ENCODE measurements at places on chromosomes 2 and 18. TPM values are rescaled to one million over a fixed set of nuclear protein-coding genes. Genes with fewer than 3 reads are reported as not detected.

DNA sequence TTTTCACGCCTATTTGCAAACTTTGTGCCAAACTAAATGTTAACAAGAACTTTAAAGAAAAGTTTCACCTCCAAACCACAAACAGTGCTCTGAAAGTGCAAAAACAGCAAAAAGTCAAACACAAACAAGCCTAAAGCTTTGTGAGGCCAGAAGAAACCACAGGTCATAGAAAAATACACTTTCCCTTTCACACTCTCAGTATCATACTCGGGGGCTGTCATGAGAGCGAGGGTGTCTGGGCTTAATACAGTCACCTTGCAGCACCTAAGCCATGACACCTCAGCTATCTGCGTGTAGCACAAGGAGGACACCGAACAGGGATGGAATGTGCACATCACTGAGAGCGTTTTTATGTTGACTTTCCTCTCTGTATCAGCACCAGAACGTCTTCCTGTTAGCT, 26.6 kb upstream of the SEH1L start:
- DNase-seq, result no peak

- no peak for DNase-seq
These were observed 101.4 kb downstream of the PLA2R1 start for GRCh38 chr2:159961037-159961436.

- no peak for DNase-seq
These were observed 48.7 kb downstream of the NETO1 start for GRCh38 chr18:72819050-72819449.

DNA sequence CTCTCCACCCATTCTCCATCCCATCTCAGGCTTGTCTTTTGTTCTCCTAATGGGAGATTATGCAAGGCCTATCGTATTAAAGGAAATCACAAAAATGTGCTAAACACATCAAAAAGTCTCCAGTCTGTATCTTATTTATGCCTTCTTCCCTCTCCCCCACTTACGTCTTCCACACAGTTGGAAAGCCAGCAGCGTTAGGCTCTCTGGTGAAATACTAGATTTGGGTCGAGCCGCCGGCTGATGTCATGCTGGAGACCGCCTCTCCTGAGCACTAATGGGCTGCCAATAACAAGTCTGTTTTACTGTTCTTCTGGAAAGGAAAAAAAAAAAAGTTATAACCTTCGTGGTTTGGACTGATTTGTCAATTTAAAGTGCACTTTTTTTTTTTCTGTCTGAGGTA, 182.7 kb upstream of the SIX2 start:
- DNase-seq, result no peak

DNA sequence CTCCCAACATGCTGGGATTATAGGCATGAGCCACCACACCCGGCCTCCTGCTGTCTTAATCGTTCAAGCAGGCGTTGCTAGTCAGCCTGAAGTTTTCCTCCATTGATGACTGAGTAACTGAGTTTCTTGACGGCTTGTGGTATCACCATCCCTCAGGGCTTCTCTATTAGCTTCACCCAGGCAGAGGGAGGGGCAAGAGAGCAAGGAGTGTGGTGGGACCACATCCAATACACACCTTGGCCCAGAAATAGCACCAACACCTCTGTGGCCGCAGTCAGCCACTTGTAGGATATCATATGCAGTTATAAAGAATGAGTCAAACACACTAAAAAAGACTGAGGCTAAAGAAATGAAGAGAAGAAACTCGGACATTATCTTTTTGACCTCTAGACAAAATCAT, 1009.4 kb upstream of the CELF4 start:
- DNase-seq, result no peak

The VWC2L gene
- not detected for total RNA-seq
